ENCODE measurements at places on chromosomes 4 and X.
A peak's percentile ranks its signal among the peaks of the same experiment; 100 is the strongest.

GRCh38 chr4:76674983-76675382 lies 223.0 kb downstream of the SOWAHB start:
- no peak for DNase-seq

DNA sequence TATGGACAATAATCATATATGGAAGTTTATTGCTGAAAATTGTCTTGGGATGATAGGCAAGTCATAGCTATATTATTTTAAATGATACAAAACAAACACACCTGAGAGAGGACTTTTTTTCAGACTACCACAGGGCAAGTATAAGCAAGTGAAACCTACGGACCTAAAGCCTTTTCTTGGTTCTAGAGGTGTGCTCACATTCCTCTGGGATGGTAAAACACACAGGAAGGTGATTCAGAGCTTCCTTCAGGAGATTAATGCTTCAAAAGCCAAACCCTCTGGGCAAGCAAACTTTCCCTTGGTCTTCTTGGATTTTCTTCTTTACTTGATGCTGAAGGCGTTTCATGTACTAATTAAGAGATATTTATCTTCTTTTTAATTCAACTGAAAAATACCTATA lies 60.1 kb upstream of the ACSL4 start:
- DNase-seq = no peak

DNA sequence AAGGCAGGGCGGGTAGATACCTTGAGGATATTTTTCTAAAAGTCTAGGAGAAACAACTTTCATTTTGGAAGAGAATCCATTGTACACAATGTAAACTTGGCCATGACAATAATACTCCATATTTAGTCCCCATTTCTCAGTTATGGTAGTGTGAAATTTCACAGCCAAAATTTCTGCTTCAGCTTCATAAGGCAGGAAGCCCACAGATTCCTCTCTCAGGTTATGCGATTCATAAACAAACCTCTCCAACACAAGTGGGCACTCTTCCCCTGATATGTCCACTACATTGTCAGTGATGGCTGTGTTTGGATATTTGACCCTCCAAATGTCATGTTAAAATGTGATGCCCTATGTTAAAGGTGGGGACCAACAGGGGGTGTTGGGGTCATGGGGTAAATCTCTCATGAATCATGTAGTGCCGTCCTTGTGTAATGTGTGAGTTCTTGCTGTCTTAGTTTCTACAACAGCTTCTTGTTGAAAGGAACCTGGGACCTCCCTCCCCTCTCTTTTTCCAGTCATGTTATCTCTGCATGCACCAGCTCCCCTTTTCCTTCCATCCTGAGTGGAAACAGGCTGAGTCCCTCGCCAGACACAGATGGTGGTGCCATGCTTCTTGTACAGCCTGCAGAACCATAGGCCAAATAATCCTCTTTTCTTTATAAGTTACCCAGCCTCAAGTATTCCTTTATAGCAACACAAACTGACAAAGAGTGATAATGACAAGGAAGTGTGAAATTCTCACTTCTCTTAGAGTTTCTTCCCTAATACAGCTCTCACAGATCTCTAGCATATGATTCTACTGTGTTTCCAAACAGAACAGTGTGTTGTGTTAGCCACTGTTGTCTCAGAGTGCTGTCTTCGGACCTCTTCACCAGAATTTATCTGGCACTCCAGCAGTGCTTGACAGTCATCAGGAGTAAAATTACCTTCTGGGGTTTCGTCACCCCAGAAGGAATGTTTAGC lies 598.4 kb upstream of the GNPDA2 start:
- no peak for DNase-seq

DNA sequence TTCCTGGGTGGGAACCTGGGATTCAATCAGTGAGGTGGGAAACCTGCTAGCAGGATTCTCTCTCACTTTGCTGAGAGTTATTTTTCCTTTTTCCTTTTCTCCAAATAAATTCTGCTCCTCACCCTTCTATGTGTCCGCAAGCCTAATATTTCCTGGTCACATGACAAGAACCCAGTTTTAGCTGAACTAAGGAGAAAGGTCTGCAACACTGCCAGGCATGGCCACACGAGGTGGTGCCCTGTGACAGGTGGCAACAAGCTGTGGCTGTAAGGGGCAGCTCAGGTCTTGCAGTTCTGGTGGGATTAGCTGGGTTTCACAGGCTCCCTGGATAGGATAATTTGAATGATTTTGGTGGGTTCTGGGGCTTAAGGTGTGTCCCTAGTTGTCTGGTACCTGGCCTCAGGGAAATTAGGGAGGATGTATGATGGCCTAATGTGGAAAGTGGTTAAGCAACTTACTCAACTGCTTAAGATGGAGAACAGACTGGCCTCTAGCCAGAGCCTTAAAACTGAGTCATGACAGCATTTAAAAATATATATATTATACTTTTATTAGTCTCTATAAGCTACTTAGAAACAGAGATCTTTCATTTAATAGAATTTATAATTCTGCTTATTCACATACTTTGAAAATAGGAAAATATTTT lies 215.0 kb downstream of the IL15 start:
- no peak for DNase-seq

DNA sequence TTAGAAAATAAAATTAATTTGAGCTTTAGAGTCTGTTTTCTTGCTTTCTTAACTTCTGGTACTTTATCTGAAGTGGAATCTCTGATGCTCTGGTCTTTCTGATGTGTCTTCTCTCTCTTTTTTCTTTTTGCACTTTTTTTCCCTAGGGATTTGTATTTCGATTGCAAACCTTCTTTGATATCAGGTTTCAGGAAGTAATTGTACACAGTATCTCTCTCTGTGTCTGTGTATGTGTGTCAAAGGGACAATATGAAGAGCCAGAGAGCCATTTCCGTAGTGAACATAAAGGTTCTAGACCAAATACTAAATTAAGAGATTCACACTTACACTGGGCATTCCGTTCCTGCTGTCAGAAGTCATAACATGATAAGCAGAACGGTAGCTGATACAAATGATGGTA lies 325.0 kb downstream of the PCDH7 start:
- DNase-seq = no peak

GRCh38 chr4:35556387-35556786 lies 687.9 kb downstream of the ARAP2 start:
- DNase-seq = peak; percentile 1

DNA sequence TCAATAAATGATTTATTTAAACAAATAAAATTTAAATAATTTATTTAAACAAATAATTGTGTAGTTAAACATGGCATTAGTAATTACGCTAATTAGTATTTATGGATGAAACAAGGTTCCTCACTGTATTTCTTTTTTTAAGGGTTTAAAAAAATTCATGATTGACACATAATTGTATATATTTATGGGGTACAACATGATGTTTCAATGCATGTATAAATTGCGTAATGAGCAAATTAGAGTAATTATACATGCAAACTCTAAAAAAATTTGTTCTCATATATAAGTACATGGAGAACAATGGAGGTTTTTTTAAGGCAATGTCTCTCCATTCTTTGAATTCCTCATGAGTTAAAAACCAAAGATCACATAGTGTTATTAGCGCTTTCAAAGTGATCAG lies 115.7 kb upstream of the KLF3 start:
- no peak for DNase-seq

Measured in Caki2 (cell line).